ENCODE measurements at places on chromosomes 16 and 17. TPM values are rescaled to one million over a fixed set of nuclear protein-coding genes. Genes with fewer than 3 reads are reported as not detected.

DNA sequence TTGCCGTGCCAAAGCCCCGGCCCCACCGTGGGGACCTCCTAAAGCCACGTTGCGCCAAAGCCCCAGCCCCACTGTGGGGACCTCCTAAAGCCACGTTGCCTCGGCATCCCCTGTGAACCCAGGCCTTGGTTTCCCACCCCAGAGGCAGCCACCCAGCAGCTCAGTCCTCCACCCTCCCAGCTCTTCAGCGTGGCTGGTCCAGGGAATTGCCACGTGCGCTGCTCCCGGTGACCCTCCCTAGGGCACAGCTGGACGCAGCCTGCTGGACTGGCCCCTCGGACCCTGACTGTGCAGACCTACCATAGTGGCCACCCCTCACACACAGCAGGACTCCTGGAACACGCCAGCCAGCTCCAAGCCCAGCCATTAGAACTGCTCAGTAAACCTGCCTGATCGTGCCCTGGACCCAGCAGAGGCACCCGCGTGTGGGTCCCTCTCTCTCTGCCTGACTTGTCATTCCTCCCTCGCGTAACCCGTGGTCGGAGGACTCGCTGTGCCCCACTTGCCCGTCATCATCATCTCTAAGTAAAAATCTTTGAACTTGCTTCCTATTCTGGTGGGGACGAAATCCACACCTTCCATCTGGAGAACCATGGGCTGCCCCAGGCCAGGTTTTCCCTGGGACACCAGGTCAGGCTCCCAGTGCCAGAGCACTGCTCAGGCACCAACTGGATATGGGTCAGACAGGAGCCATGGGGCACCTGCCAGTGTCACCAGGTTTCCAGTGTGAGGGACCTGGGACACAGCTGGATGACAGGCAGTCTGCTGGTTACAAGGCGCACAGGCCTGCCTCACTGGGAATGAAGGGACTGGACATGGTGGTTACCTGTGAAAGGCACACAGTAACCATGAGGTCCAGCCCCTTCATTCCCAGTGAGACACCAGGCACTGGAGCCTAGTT is 5.6 kb downstream of the CIAO3 start:
- DNase-seq, result no peak

DNA sequence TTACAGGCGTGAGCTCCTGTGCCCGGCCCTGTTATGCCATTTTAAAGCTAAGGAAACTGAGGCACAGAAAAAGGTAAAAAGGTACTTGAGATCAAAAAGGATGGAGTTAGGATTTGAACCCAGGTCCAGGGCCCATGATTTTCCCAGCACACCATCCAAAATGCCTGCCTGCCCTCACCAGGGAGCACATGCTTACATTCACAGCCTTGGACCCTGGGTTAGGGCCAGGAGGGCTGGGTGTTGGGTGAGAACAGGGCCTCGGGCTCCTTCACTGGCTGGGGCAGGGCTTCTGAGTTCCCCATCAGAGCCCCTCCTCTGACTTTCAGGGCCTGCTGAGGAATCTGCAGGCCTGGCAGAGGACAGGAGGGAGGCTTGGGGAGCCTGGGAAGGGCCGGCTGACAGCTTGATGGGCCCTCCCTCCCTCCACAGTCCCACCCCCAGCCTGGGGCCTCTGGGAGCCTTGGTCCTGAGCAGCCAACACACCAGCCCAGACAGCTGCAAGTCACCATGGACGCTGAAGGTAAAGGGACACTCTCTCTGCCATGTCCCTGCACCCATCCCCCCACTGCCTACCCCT is at the start of gene QPRT:
Gene QPRT (plus strand): TSS at position 490 of the 577 bp plus-strand sequence. CDS start 18 bp downstream, at position 508.
- peak; percentile 95 for DNase-seq

- DNase-seq, result peak; percentile 9
Observed at GRCh38 chr17:13931800-13932460, 137.4 kb upstream of the COX10 start.

DNA sequence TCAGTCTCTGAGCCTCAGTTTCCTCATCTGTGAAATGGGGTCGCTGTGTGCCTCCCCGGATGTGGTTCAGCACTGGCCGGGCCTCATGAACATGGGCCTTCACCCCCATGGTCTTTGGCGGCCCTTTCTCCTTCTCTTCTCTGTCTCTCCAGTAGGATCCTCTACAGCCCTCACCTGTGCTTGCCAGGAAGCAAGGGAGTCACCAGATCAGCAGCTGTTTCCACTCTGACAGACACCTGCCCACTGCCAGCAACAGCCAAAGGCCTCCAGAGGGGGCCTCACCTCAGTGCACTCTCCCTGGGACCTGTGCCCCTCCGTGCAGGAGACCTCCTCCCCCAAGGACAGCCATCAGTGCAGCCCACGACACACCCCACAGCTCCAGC is 89.4 kb downstream of the C16orf78 start:
- DNase-seq, result peak; percentile 49

DNA sequence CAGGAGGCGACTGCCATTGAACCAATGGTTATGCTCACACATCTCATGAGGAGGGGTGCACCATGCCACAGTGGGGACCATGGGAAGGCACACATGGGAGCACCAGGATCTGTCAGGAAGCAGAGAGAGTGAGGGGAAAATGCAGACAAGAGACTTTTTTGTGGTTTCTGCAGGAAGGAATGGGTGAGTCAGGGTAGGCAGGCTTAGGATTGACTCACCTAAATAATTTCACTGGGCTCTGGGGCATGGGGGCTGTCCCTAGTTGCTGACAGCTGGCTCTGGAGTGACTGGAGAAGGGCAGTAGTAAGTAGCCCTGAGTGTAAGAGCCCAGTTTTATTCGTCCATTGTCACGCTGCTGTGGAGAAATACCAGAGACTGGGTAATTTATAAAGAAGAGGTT is 202.4 kb downstream of the AXIN2 start:
- no peak for DNase-seq

DNA sequence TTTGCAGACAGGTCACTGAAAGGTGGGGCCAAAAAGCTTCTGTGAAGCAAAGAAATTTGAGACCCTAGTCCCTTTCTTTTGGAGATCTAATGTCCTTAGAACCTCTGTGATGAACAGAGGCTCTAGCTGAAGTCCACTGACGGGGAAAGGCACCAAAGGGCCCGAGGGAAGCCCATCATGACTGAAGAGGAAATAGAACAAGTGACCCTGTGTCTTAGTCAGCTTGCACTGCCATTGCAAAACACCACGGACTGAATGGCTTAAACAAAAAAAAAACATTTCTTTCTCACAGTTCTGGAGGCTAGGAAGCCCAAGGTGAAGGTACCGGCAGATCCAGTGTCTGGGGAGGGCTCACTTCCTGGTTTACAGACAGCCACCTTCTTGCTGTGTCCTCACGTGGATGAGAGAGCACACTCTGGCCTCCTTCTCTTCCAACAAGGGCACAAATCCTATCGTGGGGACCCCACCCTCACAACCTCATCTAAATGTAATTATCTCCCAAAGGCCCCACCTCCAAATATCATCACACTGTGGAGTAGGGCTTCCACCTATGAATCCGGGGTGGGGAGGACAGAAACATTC is 24.3 kb upstream of the ASGR2 start:
- no peak for DNase-seq

DNA sequence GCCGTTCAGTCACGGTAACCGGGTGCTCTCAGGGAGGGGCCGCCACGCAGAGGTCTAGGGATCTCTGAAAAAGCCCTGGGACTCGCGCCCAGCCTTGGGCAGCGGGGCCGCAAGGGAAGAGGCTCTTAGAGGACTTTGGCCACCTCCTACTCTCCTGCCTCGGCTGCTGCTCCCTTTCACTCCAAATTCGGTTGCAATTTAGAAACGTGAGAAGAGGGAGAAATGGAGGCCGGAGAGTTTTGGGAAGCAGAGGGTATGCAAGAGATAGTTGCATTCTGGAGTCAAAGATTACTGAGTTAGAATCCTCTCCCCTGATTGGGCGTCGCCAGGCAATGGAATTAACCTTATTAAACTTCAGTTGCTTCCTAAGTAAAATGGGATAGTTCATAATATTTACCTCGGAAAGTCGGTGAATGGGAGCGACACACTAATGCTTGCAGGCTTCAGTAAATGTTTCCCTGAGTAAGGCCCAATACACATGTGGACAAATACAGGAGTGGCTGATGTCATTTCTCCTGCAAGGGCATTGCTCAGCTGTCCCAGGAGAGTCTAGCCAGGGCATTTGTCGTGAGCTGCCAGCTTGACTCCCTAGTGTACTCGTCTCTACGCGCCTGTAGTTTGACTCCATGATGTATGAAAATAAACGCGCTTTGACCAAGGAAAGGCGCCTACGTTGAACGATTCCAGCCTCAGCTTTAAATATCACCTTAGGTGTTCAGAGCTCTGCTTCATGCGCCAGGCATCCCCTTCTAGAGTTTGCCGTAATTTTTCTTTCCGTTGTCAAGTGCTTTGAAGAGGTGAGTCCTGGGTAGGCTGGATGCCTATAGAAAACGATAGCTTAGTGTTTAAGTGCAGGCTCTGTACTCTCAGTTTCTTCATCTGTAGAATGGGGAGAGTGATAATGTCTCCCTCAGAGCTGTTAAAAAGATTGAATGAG is 667 bp downstream of the OGFOD1 start:
- DNase-seq, result peak; percentile 35

DNA sequence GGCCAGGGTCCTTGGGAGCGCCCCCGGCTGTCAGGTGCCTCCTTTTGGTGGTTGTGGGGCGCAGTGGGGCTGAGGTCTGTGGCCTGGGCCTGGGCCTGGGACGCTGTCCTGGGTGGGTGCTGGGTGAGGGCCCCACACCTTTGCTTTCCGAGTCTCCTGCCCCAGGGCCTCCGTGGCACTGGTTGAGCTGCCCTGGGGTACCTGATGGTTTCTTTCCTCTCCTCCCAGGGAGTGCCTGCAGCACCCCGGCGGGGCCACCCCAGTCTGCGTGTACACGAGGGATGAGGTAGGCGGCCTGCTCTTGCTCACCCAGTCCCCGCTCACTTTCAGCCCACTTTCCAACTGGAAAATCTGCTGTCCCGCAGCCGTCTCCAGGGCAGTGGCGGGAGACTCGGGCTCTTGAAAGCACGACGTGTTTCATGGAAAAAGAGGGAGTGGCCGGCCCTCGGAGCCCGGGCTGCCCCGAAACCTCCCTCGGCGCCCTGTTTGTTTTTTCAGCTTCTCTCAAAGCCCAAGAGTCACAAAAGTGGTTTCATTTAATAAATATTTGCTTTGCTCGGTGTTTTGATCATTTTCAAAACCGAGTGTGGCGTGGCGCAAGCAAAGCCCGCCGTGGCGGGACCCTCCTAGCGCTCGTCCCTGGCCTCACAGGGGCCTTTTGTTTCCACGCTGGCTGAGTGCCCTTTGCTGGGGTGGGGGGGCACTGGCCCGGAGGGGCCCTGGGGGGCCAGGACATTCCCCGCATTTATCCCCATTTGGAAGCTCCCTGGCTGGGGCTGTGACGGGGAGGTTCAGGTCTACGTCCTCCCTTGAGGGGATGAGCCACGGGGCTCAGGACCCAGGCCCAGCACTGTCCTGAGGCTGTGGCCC is 17.4 kb downstream of the ASPSCR1 start:
- DNase-seq, result no peak

DNA sequence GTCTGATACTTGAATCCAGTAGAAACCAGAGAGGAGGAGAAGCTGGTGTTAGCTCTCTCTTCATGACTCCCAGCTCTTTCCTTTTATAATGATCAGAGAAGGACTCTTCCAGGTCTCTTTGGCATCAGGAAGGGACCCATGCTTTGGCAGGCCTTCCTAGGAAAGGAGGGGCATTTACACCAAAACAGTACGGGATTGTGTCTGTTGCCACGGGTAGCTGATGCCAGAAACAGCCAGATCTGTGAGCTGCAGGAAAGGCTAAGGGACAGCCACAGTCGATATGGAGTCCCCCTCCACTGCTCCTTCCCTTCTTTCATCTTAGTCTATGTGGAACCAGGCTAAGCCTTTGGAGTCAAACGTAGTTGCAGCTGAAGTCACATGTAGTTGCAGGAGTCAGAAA is 9.3 kb downstream of the CEP295NL start:
- DNase-seq, result no peak

DNA sequence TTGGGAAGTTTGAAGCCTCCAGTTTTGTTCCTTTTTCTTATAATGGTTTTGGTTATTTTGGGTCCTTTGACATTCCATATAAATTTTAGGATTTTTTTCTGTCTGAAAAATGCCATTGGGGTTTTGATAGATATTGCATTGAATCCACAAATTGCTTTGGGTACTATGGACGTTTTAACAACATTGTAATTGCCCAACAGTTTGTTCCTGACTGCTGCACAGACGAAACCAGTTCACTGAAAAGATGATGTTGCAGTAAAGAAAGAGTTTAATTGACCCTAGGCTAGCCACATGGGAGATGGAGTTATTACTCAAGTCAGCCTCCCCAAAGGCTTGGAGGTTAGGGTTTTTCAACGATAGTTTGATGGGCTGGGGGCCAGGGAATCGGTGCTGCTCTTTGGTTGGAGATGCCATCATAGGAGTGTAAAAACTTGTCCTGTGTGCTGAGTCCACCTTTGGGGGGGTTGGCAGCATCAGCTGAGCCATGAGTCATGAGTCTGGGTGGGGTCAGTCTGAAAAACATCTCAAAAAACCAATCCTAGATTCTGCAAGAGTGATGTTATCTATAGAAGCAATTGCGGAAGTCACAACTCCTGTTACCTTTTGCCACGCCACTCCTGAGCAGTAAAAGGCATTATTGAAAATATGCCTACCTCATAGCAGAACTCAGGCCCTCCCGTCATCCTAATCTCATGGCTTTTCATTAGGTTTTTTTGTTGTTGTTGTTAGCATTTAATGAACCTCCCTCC is 2.7 kb upstream of the PRSS41 start:
- no peak for DNase-seq

GRCh38 chr16:12337871-12338655 is 361.5 kb downstream of the SNX29 start:
- no peak for DNase-seq

DNA sequence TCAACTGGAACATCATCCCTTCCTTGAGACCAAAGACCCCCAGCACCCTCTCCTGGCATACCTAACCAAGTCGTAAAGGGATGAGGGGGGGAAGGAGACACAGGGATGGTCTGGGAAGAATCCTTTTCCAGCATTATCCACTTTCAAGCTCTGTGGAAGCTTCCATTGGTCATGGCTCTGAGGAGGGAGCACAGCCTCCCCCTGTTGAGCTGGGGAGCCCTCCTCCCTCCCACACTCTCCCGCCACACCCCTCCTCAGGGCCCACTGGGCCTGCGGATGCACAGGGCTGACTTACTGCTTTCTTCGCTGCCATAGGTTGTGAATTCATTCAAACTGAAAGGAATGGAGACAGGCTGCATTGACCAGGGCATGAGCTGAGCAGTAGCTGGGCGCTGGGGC is 12.4 kb downstream of the CSF3 start:
- DNase-seq, result no peak

GRCh38 chr17:34156741-34157589 is 98.1 kb upstream of the CCL2 start:
- DNase-seq, result no peak

The LYRM1 gene
- 61.5 TPM for polyA plus RNA-seq

The FZD2 gene
- 5.5 TPM for polyA plus RNA-seq

The DNASE1L2 gene
- 0.88 TPM for polyA plus RNA-seq

The MYH8 gene
- 0.30 TPM for polyA plus RNA-seq

Data from kidney (tissue), 22 donors.